ENCODE measurements at places on chromosomes 13 and 19.

DNA sequence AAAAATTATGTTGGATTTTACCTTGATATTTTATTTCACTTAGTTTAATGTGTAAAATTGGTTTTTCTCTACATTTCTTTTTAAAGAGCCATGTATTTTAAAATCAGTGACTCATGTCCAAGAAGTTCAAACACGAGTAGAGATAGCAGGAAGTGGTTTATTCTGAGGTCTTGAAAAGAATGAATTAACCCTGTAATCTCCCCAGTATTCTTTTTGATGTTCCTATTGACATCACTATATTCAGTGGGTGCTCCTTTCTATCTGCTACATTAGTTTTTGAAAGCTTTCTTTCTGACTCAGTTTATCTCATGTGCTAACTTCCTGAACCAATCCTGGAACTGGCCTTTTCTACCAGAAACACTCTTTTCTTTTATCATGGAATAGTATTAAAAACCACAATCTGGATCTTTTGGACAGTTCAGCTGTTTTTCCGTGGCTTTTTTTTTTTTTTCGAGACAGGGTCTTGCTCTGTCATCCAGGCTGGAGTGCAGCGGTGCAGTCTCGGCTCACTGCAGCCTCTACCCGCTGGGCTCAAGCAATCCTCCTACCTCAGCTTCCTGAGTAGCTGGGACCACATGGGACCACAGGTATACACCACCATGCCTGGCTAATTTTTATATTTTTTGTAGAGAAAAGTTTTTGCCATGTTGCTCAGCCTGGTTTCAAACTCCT lies 114.9 kb downstream of the PCCA start:
- peak; percentile 63 for DNase-seq

GRCh38 chr19:17996826-17997316 lies 11.1 kb upstream of the ARRDC2 start:
- DNase-seq, result peak; percentile 80

DNA sequence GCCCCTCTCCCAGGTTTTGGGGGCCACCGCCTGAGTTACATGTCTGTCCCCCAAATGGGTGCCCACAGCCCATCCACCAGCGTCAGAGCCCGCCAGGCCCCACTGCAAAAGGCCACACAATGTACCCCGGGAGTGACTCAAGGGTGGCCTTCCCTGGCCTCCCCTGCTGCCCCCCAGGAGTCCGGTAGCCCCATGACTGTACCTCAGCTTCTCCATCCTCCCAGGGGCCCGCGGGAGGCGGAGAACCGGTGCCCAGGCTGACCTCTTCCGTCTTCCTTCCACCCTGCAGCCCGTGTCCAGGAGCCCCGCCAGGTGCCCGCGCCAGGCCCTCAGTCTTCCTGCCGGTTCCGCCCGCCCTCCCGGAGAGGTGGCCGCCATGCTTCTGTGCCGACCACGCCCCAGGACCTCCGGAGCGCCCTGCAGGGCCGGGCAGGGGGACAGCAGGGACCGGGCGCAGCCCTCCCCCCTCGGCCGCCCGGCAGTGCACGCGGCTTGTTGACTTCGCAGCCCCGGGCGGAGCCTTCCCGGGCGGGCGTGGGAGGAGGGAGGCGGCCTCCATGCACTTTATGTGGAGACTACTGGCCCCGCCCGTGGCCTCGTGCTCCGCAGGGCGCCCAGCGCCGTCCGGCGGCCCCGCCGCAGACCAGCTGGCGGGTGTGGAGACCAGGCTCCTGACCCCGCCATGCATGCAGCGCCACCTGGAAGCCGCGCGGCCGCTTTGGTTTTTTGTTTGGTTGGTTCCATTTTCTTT lies 10.3 kb downstream of the CBARP start:
- no peak for DNase-seq

- DNase-seq, result no peak
Observed at GRCh38 chr13:93416736-93417355, 190.2 kb downstream of the GPC6 start.

DNA sequence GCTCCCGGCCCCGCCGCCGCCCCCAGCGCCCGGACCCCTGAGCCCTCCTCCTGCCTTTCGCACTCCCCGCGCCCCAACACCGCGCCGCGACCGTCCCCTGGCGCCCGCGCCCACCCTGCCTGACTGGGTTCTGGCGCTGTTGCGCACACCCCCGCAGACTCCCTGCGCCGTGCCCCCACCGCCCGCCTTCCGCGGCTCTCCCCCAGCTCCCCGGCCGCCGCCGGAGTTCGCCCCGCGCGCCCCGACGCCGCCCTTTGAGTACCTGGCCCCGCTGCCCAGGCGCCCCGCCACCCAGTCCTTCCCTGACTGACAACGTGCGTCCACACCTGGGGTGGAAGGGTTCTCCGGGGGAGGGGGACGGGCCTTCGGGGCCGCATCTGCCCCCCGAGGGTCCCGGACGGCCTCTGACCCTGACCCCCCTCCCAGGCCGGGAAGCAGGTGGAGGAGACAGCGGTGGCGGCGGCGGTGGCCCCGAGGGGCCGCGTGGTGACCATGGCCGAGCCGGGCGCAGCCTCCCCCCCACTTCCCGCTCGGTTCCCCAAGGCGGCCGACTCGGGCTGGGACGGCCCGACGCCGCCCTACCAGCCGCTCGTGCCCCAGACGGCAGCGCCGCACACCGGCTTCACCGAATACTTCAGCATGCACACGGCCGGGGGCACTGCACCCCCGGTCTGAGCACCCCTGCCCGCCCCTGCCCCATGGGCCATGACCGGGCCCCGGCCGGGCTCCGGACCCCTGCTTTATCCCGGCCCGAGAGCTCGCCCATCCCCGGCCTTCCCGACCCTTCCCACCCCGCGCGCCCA lies 1.4 kb upstream of the MEGF8 start:
- peak; percentile 42 for DNase-seq

DNA sequence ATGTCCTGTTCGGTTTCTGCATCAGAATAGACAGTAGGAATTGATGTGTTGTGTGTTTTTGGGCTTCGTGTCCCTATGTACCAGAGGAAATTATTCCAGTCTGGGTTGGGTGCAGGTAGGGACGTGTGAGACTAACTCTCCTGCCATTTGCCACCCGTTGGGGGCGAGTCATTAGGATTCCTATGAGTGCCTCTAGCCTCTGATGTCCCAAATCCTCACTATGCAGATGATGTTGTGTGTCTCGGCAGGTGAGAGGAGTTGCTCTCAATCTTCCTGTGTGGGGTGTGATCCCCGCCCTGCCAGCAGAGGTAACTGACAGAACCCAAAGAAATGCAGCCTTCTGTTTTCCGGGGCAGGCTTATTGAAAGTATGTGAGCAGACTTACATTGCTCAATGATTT lies 31.2 kb upstream of the ZNF331 start:
- no peak for DNase-seq

DNA sequence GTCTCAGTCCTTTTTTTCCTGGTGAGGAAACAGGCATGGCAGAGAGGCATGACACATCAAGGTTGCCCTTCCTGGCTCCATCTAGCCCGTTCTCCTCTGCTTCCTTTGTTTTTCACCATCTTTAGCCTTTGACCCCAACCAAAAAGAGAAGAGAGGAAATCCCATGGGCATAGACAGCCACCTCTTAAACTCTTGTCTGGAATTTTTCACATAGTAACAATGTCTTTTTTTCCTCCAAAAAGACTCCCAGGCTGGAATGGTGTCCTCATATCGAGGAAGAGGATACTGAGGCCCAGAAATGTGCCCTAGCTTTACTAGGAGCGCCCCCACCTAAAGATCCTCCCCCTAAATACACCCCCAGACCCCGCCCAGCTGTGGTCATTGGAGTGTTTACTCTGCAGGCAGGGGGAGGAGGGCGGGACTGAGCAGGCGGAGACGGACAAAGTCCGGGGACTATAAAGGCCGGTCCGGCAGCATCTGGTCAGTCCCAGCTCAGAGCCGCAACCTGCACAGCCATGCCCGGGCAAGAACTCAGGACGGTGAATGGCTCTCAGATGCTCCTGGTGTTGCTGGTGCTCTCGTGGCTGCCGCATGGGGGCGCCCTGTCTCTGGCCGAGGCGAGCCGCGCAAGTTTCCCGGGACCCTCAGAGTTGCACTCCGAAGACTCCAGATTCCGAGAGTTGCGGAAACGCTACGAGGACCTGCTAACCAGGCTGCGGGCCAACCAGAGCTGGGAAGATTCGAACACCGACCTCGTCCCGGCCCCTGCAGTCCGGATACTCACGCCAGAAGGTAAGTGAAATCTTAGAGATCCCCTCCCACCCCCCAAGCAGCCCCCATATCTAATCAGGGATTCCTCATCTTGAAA lies at the start of gene GDF15:
GDF15 (plus strand) TSS at position 484 of the 868 bp plus-strand sequence; CDS start at position 516, 32 bp downstream.
- DNase-seq, result peak; percentile 54

DNA sequence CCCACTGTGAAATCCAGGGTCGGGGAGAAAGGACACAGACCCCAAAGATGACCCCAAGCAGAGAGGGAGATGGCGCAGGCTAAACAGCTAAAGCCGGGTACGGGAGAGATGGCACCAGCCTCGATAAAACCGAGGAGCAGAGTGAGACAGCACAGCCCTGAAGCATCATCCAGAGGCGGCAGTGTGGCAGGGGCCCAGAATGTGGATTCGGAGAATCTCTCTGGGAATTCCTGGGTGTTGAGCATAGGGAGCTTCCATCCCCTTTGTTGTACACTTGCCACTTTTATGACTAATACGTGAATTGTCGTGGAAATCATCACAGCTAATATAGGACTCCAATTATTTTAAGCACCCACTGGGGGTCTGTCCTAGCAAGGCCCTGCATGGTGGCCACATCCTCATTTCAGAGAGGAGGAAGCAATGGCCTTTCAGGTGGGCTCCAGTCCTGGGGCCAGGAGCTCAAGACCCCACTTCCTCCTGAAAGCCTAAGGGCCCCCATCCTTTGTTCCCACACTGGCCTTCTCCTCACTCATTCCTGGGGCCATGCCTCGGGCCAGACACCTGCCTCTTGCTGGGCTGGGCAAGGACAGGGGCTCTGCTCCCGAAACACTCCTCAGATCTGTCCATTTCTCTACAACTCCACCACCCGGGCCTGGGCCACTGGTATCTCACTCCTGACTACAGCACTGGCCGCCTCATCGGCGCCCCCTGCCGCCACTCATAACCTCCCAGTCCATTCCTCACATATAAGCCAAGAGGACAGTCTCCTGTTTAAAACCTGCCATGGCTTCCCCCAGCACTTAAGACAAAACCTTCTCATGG lies 29.3 kb upstream of the ATP1A3 start:
- DNase-seq, result peak; percentile 48

GRCh38 chr13:67369895-67370660 lies 139.9 kb upstream of the PCDH9 start:
- DNase-seq, result no peak

DNA sequence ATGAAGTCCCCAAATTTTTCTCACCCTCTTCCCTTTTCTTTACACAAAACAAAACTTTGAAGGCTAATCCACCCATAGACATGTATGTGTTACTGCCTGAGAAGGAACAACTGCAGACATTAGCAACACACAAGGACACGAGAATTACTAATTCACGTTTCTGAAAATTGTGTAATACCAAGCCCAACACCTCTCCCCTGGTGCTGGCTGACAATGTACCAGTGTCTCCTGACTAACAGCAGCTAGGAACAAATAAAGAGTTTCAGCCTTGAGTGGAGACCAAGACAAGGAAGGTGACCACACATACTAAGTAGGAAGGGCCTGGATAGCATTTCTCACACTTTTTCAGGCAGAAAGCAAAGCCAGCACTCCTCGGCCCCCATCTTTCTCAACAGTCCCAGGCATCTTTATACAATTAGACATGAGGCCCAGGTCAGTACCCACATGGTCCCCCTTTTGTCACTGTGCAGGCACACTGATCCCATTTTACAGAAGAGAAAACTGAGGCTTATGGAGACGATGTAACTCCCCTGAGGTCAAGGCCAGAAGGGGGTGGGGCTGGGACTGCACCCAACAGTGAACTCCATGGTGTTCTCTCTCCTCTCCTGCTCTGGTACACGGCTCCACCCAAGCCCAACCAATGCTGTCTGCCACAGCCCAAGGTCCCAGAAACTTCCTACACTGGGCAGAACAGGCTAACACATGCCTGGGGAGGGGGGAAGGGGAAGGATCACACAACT lies 8.7 kb downstream of the BRD4 start:
- peak; percentile 52 for DNase-seq

DNA sequence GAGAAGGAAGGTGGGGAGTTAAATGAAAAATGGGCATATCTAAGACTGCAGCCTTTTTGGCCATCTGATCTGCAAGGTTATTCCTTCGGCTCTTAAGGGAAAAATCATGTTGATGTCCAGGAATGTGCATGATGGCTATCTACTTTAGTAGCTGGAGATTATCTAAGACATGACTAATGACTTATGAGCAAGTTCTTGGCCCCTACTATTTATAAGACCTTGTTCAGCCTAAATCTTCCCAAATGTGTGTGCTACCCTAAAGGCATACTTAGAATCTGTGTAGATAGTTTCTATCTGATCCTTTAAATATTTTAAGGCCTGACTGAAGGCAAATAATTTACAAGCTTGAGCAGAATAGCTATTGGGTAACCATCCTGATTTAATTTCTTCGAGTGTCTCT lies 41.8 kb upstream of the CD177 start:
- DNase-seq, result no peak

- DNase-seq, result no peak
Observed at GRCh38 chr13:107119989-107120881, 552.3 kb upstream of the ARGLU1 start.

GRCh38 chr13:32354040-32354439 lies 38.7 kb downstream of the BRCA2 start:
- no peak for DNase-seq

DNA sequence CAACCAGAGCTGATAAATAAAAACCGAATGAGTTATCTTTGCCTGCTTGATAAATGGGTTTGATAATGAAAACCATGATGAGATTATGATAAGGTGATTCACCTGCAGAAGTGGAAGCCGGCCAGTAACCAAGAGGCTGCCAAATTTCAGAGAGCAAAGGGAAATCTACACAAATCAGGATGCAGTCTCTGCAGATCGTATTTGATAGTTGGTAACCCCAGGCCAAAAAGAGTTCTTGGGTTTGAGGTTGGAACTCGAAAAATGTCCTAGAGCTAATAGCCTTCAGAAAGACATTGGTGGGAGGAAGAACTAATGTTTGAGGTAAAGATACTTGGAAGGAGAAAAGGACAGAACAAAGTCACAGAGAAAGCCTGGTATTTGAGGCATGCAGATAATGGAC lies 9.6 kb upstream of the LATS2 start:
- no peak for DNase-seq

- DNase-seq, result no peak
Observed at GRCh38 chr19:7899751-7900378, 3.8 kb upstream of the MAP2K7 start.

DNA sequence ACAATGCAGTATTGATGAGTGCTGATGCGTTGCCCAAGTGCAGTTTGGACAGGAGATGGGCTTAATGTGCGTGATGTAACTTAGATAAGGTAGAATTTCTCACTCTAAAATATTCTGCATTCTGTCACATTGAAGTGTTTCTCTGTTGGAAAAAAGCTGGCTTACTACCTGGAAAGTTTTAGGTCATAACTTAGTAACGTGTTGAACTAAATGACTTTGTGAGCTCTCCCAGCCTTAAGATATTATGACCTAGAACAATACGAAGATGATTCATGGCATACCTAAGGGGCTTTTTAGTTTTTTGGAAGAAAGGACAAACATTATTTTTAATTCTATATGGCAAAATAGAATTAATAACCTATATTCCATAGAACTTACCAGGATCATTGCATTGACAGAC lies 9.0 kb downstream of the UFM1 start:
- no peak for DNase-seq

GRCh38 chr13:108225440-108225839 lies 7.2 kb downstream of the ABHD13 start:
- peak; percentile 37 for DNase-seq

- DNase-seq, result no peak
Observed at GRCh38 chr13:59490651-59491050, 673.1 kb downstream of the DIAPH3 start.
